T-cell (primary cell): ENCODE measurements at places on chromosomes 12 and 14.

DNA sequence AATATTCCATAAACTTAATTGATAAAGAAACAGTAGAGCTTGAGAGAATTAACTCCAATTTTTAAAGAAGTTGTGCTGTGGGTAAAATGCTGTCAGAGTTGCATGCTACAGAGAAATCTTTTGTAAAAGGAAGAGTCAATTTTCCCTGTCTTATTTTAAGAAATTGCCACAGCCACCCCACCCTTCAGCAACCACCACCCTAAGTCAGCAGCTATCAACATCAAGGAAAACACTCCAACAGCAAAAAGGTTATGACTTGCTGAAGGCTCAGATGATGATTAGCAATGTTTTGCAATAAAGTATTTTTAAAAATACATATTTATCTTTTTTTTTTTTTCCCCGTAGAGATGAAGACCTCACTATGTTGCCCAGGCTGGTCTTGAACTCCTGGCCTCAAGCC lies 6.5 kb upstream of the DRAM1 start:
- DNase-seq, result no peak

DNA sequence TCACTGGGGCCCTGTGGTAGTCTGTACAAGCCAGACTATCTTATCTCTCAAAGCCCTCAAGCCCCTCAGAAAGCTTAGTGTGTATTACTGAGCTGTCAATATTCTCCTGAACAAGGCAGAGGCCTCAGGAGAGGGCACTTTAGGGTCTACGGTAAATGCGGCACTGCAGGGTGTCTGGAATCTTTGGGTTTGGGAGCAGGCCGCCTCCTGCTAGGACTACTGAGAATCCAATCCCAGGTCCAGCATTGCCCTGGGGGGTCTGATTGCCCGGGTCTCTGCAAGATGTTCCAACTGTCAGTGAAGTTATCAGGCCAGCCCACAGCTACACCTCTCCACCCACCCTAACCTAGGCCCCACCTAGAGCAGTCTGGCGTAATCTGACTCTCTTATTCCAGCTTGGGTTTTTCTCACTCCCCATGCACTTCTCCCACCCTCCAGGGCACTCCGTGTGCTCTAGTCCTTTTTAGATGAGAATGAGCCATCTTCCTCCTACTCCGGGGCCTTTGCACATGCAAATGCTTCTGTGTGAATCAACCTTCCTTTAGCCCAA lies 4.3 kb upstream of the ZFP36L1 start:
- no peak for DNase-seq

DNA sequence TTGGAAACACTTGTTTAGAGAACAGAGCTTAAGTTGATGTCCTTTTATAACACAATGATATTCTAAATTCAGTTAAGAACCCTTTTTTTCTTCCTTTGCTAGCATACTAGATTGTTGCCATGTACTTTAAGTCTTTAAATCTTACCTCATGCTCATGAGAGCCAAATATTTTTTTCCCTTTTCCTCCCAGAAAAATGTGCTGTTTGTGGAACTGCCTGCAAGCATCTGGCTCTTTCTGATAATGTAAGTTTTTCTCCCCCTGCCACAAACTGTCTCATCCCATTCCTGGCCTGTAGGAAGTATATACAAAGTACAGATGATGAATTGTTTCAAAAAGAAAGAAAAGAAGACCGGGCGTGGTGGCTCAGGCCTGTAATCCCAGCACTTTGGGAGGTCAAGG lies 5.3 kb downstream of the RNF212B start:
- DNase-seq, result no peak

DNA sequence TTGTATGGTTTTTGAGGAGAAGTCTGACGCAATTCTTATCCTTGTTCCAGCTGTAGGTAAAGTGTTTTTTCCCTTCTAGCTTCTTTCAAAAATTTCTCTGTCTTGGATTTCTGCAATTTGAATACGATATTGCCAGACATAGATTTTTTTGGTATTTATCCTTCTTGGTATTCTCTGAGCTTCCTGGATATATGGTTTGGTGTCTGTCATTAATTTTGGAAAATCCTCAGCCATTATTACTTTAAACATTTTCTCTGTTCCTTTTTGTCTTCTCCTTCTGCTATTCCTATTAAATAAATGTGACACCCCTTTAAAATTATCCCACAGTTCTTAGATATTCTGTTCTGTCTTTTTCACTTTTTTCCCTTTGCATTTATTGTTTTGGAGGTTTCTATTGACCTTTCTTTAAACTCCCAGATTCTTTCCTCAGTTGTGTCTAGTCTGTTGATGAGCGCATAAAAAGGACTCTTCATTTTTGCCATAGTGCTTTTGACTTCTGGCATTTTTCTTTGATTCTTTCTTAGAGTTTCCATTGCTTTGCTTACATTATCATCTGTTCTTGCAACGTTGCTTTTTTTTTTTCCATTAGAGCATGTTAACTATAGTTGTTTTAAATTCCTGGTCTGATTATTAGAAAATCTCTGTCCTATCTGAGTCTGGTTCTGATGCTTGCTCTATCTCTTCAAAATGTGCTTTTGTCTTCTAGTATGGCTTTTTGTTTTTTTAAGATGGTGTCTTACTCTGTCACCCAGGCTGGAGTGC lies 129.1 kb downstream of the MSRB3 start:
- no peak for DNase-seq

GRCh38 chr12:103877934-103878510 lies 37.0 kb upstream of the NT5DC3 start:
- peak; percentile 18 for DNase-seq

GRCh38 chr14:51240804-51241380 lies 845 bp downstream of the TMX1 start:
- no peak for DNase-seq

GRCh38 chr12:105292705-105293104 lies 37.8 kb upstream of the C12orf75 start:
- DNase-seq, result no peak

DNA sequence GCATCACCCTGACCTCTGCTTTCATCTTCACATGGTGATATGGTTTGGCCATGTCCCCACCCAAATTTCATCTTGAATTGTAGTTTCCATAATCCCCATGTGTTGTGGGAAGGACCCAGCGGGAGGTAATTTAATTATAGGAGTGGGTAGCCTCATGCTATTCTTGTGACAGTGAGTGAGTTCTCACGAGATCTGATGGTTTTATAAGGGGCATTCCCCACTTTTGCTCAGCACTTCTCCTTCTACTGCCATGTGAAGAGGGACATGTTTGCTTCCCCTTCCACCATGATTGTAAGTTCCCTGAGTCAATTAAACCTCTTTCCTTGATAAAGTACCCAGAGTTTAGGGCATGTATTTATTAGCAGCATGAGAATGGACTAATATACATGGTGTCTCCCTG lies 38.2 kb downstream of the TMBIM6 start:
- DNase-seq, result no peak

DNA sequence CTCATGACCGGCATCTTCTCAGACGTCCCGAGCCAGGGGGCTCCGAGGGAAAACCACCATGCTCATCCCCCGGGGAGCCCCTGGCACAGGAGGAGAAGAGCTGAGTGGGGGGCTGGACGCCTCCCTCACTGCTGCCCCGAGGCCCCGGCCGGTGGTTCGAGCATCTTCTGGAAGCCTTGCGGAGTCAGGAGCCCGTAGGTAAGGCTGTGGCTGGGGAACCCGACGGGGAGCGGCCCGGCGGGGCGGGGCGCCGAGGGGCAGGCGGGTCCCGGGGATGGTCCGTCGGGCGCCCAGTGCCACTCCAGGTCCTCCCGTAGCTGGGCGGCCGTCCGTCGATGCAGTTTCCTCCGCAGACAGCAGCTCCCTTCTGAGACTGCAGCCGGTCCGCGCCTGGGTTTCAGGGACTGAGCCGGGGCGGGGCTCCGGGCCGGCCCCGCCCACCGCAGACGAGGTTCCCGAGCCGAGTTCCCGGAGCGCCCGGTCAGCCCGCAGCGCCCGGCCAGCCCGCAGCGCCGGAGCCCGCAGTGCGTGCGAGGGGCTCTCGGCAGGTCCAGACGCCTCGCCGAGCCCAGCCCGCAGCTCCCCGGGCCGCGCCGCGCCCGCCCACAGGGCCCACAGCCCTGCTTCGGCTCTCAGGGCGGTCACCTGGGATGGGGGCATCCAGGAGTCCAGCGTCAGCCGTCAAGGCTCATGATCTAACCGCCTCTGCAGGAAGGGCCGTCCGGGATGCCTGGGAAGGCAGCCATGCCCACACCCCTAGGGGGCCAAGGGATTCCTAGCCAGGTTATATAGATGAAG lies at the start of gene PGF:
Gene PGF (minus strand): TSS at position 369 of the 798 bp plus-strand sequence. CDS start 355 bp downstream, at position 14.
- DNase-seq, result no peak

DNA sequence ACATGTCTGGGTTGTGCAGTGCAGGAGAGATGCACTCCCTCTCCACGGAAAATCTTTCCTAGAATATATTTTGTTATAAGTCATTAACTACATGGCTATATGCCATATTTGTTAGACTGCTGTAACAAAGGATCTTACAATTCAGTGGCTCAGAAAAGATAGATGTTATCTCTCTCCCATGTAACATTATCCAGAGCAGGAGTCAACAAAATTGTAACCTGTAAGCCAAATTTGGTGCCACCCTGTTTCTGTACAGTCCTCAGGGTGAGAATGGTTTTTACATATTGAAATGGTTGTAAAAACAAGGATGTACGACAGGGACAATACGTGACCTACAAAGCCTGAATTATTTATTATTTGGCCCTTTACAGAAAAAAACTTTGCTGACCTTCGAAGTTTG lies 155.5 kb downstream of the KIF21A start:
- no peak for DNase-seq

DNA sequence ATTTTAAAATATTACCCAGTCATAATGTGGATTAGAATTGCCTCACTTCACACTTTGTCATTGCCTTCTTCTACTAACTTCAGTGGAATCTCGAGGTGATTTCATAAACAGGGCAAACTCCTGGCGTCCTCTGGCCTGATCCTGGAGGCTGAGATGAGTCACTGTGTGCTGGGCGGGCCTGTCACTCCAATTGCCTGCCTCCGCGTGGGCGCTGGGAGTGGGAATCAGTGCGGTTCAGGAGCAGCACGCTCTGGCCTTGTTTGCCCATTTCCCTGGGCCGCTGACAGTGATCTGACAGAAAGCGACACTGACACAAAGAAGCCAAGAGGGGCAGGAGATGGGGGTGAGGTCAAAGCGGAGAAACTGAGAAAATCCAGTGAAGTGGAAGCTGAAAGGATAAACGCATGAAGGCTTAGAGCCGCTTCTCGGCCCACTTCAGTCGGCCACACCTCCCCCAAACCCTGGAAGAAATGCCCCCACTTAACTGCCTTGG lies 29.7 kb downstream of the LGR5 start:
- no peak for DNase-seq

DNA sequence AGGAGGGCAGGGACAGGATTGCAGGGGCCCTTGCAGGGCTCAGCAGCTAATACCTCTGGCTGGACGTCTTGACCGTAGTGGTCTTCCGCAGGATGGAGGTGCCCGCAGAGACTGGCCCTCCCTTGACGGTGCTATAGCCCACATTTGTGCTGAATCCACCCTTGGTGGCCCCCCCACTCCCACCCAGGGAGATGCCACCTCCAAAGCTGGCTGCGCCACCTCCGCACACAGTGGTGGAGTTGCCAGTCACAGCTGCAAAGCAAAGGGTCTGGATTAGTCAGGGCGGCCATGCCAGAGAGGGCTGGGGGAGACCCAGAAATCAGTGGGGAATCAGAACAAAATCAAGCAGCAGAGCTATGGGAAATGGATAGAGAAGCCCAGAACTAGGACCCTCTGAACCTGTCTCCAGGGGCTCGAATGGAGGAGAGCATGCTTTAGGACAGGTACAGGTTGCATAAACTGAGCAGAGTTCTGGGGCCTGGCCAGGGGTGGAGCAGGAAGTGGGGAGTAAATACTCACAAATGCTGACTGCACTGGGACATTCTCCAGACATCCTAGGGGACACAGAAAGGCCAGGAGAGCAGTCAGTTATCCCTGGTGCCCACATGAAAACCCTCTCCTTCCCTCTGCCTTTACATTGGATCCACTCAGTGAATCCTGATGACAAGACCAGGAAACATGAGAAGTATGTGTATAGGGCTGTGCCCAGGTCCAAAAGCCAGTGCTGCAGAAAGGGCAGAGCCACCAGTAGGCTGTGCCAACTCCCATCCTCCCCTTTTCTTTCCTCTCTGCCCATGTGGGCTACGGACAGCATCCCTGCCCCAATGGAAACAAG lies 8.1 kb upstream of the KRT4 start:
- DNase-seq, result no peak
